AG09319 (cell line): ENCODE measurements at places on chromosomes 1 and 21.

DNA sequence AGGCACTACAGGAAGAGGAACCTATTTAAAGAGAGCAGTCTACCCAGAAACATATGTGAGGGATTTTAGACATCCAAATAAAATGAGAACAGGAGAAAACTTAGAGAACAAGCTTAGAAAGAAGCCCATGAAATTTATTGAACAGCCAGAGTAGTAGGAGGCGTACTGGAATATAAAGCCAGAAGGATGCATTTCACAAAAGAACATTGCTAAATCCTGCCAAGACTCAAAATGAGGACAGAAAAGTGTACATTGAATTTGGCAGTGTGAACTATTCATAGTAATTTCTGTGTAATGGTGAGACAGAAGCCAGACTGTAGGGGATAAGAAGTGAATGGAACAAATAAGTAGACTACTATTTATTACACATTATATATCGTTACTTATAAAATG is 22.5 kb downstream of the CEPT1 start:
- DNase-seq: no peak

DNA sequence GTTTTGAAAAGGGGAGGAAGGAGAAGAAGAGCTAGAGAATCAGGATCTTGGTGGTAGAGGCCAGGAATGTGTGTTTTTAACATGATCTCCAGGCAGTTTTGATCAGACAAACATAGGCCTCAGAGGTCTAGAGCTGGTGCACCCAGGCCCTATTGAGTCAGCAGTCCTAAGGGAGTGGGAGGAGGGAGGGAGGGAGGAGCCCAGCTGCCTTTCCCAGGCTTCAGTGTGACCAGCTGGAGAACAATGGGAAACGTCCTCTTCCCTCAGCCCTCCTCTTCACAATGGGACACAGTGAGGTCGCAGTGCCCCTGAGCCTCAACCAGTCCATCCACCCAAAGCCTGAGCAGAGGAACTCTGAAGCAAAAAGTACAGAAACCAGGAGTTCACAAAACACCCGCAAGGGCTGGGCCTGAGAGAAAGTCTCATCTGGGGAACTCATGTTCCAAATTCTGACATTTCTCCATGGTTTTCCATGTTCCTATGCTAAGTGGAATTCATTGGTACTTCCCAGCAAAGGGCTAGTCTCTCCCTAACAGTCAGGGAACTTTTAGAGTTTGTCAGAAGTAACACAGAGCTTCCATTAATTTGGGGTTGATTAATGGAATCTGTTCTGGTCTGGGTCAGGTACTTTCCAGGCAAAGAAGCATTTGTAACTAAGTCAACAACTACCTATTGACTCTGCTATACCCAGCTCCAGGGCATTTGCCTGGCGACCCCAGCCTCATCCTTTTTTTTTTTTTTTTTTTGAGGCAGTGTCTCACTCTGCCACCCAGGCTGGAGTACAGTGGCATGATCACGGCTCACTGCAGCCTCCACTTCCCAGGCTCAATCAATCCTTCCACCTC is 37.5 kb downstream of the ELAPOR1 start:
- no peak for DNase-seq

DNA sequence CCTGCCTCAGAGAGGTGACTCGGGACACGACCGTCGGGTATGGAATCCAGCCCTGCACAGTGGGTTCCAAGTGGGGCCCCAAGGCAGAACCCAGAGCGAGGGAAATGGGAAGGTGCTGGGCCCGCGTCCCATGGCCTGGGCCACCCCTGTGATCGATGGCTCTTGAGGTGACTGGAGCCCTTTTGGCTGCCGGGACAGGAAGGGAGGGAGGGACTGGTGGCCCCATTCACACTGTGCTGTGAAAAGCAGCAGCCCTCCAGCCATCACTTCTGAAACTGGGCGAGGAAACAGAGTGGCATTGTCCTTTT is 110.4 kb upstream of the IFFO2 start:
- DNase-seq: no peak

GRCh38 chr1:36306210-36306901 is at the start of gene SH3D21:
SH3D21 (plus strand) TSS chr1:36306368; CDS start chr1:36306421, 53 bp downstream.
- DNase-seq: no peak

DNA sequence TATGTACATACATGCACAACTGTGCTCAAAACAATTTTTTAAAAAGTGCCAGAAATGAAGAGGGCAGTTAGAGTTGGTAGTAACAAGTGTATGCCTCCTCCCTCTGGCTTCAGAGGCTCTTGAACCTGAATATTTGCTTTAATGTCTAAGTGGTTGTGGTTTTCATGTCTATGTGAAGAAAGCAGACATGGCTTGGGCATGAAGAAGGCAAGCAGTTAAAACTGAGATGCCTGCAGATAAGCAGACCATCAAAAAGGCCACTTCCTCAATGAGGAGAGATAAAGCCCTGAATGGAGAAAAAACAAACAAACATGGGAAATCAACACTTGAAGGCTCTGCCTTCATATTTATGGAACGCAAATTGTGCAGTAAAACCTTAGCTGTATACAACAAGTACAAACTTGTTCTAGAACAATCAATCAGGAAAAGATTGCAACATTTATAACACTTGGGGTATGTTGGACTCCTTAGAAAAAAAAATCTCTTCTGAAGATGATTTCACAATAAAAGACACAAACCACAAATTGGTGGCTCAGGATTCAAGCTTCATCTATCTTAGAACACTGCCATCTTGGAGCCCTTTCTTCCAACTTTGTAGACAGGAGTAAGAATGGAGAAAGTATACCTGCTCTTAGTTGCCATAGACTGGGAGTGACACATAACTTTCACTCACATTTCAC is 52.7 kb upstream of the PLA2G4A start:
- DNase-seq: no peak

- DNase-seq: no peak
These were observed 76.8 kb upstream of the HNRNPU start for GRCh38 chr1:244941121-244941520.

GRCh38 chr21:33290441-33290840 is 24.3 kb downstream of the IL10RB start:
- DNase-seq: no peak

DNA sequence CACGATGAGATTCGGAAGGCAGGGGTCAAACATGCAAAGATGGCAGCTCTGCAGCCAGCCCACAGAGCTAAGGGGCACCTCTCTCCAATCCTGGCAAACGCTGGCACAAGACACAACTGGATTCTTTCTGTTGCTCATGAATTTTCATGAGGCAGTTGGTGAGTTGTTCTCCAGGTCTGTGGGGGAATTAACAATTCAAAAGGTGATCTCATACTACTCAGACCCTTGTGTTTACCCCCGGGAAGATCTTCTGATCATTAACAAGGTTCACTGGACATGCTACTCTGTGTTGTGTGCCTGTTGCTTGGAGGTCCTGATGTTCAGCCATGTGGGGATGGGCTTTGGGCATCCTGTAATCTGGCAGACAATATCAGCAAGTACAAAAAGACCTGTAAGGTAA is 128.9 kb downstream of the HHAT start:
- DNase-seq: no peak

GRCh38 chr1:95040032-95040525 is 32.7 kb downstream of the ALG14 start:
- DNase-seq: no peak

DNA sequence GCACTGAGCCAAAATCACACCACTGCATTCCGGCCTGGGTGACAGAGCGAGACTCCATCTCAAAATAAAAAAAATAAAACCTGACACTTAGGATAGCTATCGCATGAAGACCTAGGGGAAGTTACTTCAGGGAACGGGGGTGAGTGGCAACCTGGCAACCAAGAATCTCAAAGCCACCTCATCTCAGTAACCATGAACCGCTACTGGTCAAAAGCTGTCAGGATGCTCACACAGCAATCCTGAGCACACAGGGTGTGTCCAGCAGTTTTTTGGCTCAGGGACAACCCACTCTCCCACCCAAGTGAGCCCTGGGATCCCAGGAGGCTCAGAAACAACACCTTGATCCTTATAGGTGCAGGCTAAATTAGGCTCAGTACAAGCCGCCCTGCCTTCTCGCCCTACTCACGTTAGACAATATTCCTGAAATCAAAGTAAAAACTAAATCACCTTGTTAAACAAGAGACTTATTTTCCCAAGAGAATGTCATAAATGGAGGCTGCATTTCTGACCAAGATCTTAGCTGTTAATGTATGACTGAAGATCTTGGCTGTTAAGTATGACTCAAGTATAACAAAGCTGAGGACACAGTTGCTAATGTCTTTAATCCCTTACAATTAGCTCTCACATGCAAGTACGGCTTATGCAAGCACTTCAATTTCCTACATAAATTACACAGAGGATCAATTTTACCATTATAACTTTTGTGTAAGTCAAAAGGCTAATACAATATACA is 48.3 kb upstream of the NADK start:
- no peak for DNase-seq

DNA sequence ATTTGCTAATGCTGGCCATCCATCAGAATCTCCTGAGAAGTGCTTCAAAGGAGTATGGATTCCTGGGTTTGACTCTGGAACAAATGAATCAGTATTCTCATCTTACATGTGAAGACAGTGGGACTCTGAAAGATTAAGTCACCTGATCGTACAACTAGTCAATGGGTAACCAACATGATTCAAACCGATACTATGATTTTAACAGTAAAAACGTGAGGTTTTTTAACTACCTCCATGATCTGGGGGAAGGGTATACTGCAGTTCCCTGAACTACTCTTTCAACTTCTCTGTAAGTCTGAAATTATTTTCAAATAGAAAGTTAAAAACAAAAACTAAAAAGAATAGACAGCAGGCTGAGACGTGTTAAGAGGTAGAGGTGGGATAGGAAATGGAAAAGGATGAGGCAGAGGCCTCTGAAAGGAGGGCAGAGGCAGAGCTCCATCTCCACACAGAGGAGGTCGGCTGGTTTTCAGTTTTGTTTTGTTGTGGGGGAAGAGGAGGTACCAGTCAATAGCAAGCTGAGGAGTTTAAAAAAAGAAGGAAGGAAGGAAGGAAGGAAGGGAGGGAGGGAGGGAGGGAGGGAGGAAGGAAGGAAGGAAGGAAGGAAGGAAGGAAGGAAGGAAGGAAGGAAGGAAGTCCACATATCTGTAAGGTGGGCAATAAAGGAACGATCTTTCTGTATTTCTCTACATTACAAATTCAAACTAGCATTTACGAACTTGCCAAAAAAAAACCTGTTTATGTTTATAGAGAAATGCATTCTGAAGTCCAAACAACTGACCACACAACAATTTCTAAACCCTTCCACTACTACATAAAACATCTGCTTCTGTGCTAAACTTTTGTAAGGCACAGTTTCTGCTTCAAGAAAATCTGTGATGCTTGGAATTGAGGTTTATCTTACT is 213.1 kb downstream of the RERE start:
- DNase-seq: no peak

DNA sequence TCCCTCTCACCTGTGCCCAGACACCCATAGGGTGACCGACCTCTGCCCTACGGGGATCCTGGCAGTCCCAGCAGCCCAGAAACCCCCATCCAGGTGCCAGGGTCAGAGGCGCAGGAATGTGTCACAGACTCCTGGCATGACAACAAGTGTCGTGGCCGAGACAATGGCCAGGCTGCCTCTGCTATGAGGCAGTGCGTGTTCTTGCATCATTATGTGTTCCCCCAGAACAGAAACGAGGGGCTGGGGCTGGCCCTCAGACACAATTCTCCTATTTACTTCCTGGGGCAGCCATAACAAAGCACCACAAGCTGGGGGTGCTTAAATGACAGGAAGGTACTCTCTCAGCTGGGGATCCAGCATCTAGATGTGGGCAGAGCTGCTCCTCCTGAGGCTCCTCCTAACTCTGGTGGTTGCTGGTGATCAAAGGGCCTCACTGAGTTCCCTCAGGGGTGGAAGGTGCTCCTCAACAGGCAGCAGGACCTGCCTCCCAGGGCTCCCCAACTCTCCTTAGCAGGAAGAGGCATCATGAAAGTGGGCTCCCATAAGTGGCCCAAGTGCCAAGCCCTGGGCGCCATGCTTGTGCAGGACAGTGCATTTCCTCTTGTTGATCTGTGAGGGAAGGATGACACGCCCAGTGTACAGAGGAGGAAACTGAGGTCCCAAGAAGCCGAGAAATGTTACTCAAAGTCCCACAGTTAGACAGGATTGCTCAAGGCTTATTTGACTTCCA is 24.2 kb upstream of the BACE2 start:
- DNase-seq: no peak

- no peak for DNase-seq
These were observed 9.8 kb upstream of the HPCAL4 start for GRCh38 chr1:39701049-39701439.

DNA sequence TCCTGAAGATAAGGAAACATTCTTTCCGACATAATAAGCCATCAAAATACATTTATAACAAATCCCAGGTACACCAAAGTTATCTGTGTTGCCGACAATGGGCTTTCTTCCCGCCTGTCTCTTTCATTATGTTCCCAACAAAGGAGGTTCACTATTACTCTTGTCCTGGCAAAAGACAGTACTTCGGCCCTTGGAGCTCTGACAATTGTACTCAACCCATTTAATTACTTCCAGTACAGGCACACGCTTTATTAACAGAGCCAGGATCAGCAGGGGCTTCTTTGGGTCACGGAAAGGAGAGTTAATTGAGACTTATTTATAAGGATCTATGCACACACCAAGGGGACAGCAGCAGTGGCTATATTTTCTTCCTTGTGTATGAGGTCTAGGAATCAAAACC is 46.6 kb upstream of the DUSP10 start:
- DNase-seq: no peak

GRCh38 chr1:150999926-151000325 is 6.8 kb downstream of the MINDY1 start:
- DNase-seq: no peak

- no peak for DNase-seq
These were observed 806.4 kb downstream of the USP25 start for GRCh38 chr21:16536140-16536539.

GRCh38 chr1:175555266-175555665 is 188.1 kb downstream of the TNR start:
- no peak for DNase-seq

- no peak for DNase-seq
These were observed 125.9 kb downstream of the RGS21 start for GRCh38 chr1:192442736-192443135.

GRCh38 chr1:223653015-223653414 is 12.5 kb downstream of the CAPN8 start:
- DNase-seq: no peak

DNA sequence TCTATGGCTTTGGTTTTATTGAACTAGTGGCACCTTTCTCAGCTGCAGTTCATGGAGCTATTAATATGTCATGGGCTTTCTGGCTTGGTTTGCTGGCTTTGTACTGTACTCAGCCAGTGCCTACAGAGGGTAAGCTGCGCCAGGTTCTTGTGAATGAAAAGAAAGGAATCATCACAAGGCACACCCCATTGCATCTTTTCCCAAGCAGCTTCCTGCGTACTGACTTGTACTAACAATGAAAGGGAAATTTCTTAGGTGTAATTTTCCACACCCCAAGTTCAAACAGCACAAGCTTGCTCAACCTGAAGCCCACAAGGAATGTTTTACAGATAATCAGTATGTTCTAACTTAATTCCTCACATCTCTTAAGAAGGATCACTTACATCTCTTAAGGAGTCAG is 78.0 kb upstream of the TNFSF18 start:
- no peak for DNase-seq

- DNase-seq: no peak
These were observed 7.9 kb upstream of the GUCA2B start for GRCh38 chr1:42145389-42145716.

GRCh38 chr1:24635195-24635843 is 7.8 kb upstream of the SRRM1 start:
- DNase-seq: peak; percentile 44

- DNase-seq: no peak
These were observed 24.4 kb downstream of the MRPL39 start for GRCh38 chr21:25582888-25583287.

GRCh38 chr1:25068829-25069228 is 138.8 kb upstream of the RUNX3 start:
- DNase-seq: no peak

- no peak for DNase-seq
These were observed 879 bp downstream of the CPTP start for GRCh38 chr1:1325288-1326074.

- DNase-seq: no peak
These were observed 124.2 kb downstream of the ADSS2 start for GRCh38 chr1:244327533-244327932.
